ENCODE measurements at places on chromosomes 7 and 10.

- no peak for DNase-seq
Observed at GRCh38 chr10:110836706-110837105, 35.0 kb upstream of the PDCD4 start.

DNA sequence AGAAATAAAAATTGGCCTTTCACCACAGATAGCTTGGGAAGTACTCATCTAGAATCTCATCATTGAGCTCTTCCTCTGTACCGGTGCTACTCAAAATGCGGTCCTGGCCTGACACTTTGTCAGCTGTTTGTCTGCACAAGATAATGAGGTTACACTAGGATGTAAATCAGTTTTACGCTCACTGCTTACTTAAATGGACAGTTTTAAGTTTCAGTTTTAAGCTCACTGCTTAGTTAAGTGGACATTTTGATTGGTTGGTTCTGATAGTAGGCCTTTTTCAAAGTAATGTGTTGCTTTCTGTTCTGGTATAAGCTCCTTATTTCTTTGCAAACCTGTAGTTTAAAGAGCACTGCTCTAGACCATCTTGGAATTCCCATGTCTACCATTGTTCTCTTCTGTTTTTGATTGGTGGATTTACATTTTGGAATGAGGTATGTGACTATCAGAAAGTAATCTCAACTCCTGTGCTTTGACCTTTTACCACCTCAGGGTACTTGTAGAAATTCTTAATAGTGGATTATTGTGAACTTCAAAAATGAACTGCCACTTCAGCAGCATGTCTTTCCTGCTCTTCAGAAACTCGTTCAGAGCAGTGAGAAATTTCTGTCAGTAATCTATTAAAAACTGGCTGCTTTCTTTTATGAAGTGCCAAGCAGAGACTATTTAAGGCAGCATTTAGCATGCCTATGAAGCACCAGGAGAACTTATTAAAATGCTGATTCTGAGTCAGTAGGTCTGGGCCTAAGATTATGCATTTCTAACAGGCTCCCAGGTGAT lies 55.0 kb downstream of the C1GALT1 start:
- DNase-seq, result no peak

- no peak for DNase-seq
Observed at GRCh38 chr7:26179826-26180497, 20.6 kb downstream of the HNRNPA2B1 start.

DNA sequence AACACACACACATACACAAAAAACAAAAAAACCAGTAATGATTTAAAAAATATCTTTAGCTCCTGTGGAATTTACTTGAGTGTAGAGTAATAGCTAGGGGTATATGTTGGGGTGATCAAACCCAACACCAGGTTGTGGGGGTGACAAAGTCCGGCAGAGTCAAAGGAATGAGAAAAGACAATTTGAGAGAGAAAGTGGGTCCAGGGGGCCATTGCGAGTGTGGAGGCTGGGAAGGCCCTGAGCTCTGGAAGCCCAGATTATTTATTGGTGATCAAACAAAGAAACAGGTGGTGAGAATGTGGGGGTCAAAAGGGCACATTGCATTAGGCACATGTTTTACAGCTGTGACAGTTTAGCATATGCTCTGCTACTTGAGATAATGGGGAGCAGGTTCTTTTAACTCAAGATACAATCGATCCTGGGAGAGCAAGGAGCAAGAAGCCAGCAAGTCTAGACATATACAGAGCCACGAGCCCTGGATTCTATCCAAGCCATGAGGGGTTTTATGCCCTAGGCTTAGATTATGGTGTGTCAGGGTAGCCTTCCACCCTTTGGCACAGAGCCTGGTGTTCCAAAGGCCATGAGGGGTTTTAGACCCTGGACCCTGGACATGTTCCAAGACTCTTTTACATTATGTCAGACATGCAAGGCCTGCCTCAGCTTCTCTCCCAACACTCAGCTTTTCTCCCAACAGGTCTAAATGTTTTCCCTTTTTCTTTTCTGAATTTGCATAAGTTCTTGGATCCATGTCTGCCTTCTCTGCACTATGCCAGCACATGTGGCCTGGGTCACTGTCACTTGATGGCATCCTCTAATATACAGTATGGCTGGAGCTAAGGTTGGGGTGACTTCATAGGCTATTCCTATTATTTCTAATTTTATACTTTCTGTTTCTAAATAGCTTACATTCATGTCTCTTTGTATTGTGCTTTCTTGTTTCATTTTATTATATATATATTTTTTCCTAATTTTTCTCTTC lies 48.6 kb upstream of the MKI67 start:
- DNase-seq, result no peak

DNA sequence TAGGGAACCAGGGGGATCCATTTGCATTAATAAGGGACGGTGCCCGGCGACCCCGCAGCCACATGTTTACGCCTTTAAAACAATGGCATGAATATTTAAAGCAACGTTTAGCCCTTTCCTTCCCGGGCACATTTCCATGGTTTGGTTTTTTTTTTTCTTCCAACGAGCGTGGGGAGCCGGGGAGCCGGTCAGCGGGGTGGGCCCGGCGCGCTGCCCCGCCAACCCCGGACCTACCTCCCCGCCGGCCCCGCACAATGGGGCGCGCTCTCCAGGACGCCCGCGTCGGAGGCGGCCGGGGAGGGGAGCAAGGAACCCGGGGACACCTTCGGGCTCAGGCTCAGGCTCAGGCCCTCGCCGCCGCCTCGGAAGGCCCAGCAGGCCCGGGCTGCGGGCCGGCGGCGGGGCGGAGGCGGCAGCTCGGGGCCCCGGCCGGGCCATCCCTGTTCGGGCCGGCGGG lies 1.0 kb downstream of the SEPHS1 start:
- peak; percentile 34 for DNase-seq

DNA sequence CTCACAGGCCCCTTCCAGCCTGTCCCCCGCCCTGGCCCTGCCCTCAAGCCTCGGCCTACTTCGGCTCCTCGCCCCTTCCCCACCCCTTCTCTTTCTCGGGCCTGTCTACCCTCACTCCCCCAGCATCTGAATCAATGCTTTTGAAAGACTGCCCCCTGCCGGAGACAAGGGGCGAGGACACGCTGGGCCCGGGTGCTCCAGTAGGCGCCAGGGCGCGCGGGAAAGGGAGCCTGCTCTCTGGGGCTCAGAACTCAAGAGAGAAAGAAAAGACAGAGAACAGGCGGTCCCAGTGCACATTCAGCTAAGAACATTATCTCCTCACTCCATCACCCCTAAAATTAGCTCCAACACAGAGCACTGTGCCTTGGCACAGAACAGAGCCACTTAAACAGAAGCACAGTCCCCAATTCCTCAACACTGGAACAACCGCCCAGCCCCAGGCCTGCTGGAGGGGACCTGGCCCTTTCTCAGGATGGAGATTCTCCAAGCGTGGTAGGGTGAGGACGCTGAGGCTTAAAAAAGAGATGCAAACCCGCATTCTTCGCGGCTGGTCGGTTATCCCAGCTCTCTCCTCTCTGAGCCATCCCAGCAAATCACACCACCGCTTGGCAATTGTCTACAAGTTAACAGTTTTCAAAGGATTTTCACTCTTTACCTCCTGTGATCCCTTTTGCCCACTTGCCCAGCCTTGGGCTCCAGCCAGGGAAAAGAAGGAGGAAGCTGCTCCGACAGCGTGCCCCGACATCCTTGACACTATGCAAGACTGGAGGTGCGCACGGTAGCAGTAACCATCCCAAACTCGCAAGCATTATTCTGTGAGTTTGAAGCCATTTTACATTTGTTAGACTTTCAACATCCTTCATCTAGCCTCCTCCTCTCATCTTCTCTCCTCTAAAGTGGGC lies 2.1 kb downstream of the GIGYF1 start:
- peak; percentile 86 for DNase-seq

DNA sequence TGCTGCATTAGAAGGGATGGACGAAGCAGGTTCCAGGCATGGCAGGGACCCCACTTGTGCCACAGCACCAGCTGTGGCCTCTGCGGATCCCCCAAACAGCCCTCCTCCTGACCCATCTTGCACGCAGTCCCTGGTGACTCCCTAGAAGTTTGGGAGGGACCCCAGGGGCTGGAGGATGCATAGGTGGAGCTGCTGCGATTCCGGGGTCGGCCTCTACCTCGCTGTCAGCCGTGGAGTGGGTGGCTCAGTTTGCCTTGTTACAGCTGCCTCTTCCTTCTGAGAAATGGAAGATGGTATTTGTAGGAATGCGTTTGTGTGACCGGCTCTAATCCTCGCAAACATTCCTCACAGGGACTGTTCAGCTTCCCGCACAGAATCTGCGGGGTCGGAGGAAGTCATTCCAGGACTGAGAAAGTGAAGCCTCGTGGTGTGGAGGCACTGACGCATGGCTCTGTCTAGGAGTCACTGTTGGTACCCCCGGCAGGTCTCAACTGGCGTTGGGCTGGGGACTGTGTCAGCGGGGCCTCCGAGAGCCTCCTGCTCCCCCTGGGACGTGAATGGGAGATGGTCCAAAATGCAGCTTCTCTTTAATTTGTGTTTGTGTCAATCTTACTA lies 17.5 kb downstream of the PWWP2B start:
- no peak for DNase-seq

- DNase-seq, result no peak
Observed at GRCh38 chr10:132245056-132245455, 58.3 kb downstream of the DPYSL4 start.

- no peak for DNase-seq
Observed at GRCh38 chr7:124106575-124106974, 73.7 kb upstream of the TMEM229A start.

All from activated CD4-positive, alpha-beta T cell treated with anti-CD3 and anti-CD28 coated beads for 4 hours (primary cell).